ENCODE measurements at places on chromosomes 4 and X.
A peak's percentile ranks its signal among the peaks of the same experiment; 100 is the strongest.

- DNase-seq: no peak
Observed at GRCh38 chr4:98604723-98605122, 53.7 kb downstream of the TSPAN5 start.

DNA sequence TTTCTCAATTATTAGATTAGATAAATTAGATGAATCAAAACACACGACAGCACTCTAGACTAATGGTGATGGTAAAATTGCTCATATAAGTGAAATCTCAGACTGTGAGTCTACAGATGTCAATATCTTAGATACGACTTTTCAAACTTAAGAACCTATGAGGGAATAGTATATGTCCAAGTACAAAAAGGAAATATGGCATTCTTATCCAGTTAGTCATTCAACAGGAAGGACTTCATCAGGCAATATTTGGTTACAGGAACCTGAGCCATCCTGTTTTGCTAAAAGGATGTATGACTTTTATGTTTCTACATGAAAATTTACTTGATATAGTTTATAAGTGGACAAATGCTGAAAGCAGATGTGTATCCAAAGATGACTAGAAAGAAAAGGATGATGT is 107.0 kb downstream of the CT47B1 start:
- no peak for DNase-seq

- no peak for DNase-seq
Observed at GRCh38 chrX:68823413-68824151, 5.2 kb upstream of the EFNB1 start.

GRCh38 chrX:47612418-47612817 is 7.2 kb downstream of the SYN1 start:
- no peak for DNase-seq

DNA sequence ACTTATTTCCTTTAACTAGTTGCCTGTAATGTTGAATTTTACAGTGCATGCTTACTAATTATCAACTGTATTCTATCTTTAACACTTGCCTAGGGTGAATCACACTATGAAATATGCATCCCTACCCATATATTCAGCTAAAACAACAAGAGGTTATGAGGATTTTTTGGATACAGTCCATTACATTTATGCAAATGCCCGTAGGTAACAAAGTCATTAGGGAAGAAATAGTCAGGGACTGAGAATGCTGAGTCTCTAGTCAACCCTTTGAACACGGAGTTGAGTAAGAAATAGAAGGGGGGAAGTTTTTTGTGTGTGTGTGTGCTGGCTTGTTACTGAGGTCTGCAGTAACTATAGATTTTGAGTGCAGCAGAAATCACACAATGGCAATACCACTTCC is 26.1 kb upstream of the CBLL2 start:
- DNase-seq: no peak

- DNase-seq: no peak
Observed at GRCh38 chr4:42720533-42720932, 63.6 kb upstream of the ATP8A1 start.

DNA sequence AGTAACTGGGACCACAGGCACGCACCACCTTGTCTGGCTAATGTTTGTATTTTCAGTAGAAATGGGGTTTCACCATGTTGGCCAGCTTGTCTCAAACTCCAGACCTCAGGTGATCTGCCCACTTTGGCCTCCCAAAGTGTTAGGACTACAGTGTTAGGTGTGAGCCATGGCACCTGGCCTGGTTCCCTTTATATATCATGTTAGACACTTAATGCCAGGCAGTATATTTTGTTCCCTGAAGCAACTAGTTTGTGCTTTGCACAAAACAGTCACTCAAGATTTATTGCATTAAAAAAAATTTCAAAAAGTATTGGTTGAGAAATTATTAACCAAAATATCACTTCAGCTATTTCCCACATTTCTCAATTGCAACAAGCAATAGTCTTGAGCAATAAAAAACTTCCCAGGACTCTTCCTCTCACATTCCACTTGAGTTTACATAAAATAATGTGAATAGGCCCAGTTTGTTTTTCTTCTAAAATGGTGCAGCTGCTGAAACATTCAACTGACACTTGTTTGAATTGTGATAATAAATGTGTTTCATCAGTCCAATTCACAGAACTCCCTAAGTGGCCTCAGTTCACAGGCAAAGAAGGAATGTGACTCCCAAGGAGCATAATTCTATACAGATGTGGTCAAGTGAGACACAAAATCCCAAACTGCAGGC is 22.7 kb downstream of the CXCL1 start:
- no peak for DNase-seq

GRCh38 chr4:29224911-29225310 is 1495.3 kb upstream of the PCDH7 start:
- no peak for DNase-seq

GRCh38 chr4:10832806-10833628 is 148.4 kb upstream of the CLNK start:
- no peak for DNase-seq

- DNase-seq: no peak
Observed at GRCh38 chr4:76582817-76583087, 147.7 kb downstream of the SHROOM3 start.

DNA sequence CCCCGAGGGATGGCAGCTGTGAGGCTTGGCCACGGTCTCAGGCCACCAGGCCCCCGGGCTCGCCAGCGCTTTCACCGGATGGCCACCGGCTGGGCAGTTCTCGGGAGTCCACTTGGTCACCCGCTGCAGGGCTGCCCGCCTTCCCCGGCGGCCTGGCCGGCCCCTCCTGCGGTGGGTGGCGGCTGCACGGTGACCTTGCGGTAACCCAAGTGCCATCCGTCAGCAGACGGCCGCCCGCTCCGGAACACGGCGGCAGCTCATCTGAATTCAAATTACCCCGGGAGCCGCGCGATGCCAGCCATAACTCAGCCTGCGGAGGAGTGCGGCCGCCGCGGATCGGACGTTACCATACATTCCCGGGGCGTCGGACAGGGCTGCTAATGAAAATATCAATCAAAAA is 60.7 kb downstream of the FAM53A start:
- no peak for DNase-seq

GRCh38 chrX:118652717-118653116 is 74.7 kb upstream of the IL13RA1 start:
- no peak for DNase-seq

- DNase-seq: no peak
Observed at GRCh38 chr4:71930459-71930858, 101.3 kb upstream of the NPFFR2 start.

- no peak for DNase-seq
Observed at GRCh38 chr4:108885211-108885610, 122.4 kb upstream of the ETNPPL start.

DNA sequence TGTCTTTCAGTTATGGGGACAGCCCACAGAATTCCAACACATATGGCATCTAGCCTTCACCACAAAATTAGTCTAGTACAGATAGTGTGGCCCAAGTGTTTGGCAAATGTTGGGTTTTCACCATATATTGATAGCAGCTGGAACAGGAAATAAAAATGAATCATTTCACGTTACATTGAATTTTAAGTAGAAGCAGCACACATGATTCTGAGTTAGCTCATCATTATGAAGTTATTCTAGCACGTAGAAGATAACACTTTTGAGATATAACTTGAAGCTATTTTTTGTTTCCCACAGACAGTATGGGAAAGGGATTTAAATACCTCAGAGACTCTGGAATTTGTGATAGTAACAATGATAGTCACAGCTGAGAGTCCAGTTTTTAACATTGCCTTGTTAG is 118.7 kb downstream of the FAT4 start:
- DNase-seq: no peak

DNA sequence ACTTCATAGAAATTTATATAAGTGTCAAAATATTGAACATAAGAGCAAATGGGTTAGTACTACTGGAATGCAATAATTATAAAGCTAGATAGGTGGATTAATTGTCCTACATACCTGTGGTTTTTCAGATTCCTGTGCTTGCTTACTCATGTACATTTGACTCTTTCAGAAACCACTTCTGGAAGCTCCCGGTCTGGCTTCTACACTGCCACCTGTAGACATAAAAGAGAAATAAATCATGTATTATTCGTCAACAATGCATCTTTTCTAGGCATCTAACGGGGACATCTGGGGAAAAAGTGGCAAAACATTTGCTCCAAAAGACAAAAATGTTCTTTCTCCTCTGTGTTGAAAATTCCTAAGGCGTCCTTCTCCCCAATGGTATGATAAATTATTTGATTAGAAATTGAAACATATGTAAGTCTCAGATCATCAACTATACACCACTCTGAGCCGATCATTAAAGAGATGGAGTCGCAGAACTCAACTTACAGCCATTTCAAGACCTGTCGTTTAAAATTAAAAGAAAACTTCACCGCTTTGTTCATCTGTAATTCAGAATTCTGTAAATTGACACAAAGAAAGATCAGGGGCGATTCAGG is 648.7 kb upstream of the DIPK2B start:
- no peak for DNase-seq

DNA sequence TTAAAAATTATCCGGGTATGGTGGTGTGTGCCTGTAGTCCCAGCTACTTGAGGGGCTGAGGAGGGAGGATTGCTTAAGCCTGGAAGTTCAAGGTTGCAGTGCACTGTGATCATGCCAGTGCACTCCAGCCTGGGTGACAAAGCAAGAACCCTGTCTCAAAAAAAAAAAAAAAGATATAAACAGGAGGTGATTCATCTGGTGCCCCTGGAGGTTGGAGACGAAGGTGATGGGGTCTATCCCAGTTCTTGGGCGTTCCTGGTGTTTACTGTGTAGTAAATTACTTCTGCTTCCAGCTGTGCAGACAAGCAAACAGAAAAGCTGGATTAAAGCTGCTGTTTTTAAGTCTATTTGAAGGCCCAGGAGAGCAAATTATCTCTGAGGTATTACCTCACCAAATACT is 19.9 kb downstream of the GPKOW start:
- DNase-seq: no peak

GRCh38 chrX:20205927-20206708 is 60.6 kb downstream of the RPS6KA3 start:
- no peak for DNase-seq

DNA sequence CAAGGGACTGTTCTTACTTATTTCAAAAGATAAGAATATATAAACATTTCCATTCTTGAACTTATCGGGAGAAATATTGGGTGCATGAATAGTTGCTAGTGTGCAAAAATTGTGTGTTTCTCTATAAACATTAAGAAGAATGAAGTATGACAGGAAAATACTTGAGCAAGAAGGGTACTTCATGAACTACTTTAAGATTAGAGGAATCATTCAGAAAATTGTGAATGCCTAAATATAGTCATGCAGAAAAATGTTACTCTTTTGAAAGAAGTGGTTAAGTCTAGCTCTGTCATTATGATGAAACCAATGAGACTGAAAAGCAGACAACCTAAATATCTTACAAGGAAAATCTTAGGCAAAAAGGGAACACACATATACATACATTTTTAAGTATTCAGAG is 207.8 kb upstream of the PCDH18 start:
- DNase-seq: no peak

GRCh38 chrX:47283015-47283771 is 50.4 kb downstream of the USP11 start:
- no peak for DNase-seq

DNA sequence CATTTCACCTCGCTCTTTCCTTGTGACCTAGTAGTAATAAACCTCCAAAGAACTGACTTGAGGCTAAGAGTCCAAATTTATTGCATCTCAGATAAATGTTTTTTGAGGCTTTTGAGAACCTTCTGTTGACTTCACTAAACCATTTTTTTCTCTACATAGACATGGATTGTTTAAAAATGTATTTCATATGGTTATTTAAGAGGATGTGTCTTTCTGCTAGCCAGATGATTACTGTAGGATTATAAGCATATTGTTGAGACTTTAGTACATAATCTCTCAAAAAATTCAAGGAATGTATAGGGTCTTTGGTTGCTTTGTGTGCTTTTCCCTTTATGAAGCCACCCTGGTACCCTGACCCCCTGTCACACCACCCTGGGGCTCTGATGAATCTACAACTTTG is 44.8 kb downstream of the ATXN3L start:
- DNase-seq: no peak

GRCh38 chr4:144782345-144782744 is 136.4 kb downstream of the HHIP start:
- no peak for DNase-seq

DNA sequence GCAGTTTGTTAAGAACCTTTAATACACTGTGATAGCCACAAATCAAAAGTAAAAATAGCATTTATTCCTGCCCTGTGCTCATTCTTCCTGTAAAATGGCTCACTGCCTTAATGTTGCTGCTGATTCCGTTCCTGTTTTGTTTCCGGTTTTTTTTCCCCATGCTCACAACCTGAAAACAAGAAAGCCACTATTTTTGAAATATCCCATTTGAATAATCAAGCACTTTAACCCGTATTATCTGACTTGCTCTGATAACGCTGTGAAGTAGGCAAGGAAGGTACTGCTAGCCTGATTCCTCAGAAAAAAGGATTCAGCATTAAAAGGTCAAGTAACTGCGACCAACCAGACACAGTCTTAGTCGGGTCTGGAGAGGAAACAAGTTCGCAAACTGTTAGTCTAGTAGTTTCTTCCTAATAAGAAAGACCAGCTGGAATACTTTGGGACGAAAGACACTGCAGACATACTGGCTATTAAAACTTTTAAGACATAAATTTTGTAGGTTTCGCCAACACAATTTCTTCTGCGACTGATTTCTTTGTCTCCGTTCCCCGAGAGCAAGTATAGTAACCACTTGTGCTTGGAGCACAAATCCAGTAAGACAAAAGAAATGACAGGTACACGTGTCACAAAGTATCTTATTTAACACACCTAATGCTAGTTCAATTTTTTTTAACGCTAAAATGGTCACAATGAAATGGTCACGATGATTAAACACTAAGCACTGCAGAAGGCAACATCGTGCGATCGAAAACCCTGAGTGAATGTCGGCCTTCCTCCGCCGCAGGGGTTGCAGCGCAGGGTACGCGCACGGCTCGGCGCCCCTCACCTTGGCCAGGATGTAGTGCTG is 802 bp downstream of the COX18 start:
- DNase-seq: no peak

DNA sequence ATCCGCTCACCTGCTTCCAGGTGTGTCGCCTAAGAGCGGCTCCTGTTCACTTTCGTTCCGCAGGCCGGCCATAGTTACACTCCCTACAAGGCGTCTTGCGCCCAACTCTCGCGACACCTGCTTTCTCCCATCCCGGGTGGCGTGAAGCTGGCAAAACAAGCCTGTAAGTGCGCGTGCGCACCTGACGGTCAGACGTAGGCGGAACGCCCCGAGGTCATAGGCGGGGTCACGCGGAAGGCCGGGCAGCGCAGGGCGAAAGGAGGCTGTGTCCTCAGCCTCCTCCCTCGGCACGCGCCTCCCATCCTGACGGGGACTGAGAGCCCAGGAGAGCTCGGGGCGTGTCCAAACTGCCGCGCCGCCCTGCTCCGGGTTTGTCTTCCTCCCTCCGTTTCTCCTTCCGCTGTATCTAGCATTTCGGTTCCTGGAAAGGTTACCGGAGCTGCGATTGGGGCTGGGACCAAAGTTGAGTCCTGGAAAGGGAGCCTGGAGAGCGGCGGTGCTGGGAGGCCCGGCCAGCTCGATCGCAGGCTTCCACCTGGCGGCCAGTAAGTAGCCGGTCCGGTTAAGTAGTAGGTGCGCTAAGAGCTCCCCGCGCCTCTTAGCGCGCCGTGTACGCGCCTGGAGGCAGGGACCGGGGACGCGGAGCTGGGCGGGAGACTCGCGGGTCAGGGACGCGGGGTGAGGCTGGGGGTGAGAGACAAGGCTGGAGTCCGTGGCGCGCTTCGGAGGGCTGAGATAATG is at the start of the genes ABHD18 and MFSD8:
Gene ABHD18, plus strand, starts transcription at position 345 of the 741 bp plus-strand sequence. CDS start 17,550 bp downstream, outside the sequence.
Gene MFSD8, minus strand, starts transcription at position 112 of the 741 bp plus-strand sequence. Its CDS starts 40 bp downstream, at position 72.
- DNase-seq: peak; percentile 99
